ENCODE measurements at places on chromosomes 3 and 15.

- DNase-seq = no peak
These were observed 120.1 kb downstream of the LIPC start for GRCh38 chr15:58551764-58552504.

DNA sequence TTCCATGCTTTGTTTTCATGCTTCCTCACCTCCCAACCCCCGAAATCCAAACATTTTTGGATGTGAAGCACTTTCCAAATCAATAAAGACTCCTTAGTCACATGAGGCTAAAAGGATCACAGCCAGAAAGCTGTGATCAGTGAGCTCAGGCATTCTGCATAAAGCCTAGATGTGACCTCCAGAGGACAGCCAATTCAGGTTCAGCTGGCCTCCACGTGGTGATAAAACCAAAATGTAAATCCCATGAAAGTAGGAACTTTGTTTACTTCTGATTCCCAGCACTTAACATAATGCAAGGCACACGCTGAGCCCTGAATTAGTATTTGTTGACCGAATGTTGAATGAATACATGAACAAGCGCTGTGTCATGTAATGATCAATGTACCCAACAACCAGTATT lies 249.5 kb upstream of the EOMES start:
- no peak for DNase-seq

DNA sequence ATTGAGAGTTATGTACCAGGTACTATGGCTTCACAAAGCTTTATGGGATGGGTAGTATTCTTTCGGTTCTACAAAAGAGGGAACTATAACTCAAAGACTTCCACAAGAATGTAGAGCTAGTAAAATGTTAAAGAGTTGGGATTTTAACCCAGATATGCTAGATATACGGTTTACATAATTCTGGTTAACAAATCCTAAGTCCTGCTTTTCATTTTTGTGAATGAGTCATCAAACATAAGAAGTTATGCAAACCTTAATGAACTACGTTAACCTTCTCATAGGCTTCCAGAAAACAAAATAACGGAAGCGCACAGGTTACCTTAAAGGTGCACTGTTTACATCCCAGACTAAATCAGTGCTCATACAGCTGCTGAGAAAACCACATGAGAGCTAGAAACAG lies 1049.3 kb downstream of the MCTP2 start:
- no peak for DNase-seq

- DNase-seq = no peak
These were observed 13.3 kb upstream of the SUSD5 start for GRCh38 chr3:33231756-33232465.

DNA sequence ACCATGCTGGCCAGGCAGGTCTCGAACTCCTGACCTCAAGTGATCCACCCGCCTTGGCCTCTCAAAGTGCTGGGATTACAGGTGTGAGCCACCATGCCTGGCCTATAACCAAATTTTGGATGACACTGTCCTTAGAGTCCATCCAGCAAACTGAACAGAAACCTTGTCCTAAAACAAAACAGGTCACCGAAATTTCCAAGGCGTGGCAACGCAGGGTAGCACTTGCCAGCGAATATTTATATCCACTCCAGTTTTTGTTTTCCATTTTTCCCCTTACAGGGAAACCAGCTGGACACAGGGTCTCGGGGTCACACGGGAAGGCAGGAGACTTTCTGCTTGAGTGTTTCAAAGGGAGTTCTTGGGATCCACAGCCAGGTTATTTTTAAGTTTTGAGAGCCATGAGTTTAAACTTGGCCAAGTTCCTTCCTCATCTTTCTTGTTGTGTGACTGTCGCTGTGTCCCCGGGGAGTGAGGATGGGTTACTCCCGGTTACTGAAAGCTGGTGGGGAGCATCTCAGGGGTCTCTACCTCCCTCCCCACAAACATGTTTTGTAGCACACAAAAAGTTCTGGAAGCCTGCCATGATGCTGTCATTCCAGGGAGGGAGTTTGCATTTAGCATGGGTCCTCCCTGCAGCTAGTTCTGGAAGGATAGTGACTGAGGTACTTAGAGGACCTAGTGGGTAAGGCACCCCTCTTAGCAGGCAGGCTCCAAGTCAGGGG lies 12.6 kb downstream of the LIMD1 start:
- DNase-seq = no peak

- no peak for DNase-seq
These were observed 38.6 kb upstream of the RAB6B start for GRCh38 chr3:133934073-133934970.

DNA sequence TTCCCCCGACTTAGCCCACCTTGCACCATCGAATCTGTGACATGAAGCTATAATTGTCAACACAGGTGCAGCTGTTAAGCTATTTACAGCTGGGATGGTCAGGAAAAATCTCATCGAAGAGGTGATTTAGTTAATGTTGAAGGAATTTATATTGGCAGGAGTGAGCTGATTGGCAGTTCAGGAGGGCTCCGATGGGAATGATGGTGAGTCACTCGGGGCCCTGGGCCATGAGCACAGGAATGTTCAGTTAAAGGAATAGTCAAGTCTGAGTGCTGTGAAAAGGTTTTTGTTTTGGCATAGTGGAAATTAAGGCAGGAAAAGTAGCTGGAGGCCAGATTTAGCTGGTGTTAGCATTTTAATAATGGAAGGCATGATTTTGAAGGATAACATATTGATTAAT lies 95.7 kb downstream of the OXSM start:
- no peak for DNase-seq

DNA sequence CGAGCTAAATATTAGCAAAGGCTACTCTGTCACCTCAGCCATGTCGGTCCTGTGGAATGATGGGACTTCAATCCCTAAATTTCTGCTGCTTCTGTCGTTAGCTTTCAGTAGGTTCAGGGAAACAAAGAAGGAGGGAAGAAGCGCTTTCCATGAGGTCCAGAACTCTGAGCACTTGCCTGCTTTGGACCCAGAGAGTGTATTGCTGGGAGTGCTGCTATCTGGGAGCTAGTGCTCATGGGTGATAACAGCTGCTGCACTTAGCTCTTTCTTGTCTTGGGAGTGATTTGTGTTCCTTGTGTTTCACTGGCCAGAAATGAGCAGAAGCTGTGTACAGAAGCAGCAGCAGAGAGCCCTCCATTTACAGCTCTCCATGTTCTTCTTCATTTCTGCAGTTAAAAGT lies 369.8 kb downstream of the DIPK2A start:
- no peak for DNase-seq

GRCh38 chr3:14823910-14824629 lies 5.3 kb downstream of the FGD5 start:
- DNase-seq = no peak

GRCh38 chr3:159059395-159059794 lies 257.5 kb downstream of the MFSD1 start:
- no peak for DNase-seq

- no peak for DNase-seq
These were observed 27.1 kb downstream of the MRAS start for GRCh38 chr3:138375447-138375846.

DNA sequence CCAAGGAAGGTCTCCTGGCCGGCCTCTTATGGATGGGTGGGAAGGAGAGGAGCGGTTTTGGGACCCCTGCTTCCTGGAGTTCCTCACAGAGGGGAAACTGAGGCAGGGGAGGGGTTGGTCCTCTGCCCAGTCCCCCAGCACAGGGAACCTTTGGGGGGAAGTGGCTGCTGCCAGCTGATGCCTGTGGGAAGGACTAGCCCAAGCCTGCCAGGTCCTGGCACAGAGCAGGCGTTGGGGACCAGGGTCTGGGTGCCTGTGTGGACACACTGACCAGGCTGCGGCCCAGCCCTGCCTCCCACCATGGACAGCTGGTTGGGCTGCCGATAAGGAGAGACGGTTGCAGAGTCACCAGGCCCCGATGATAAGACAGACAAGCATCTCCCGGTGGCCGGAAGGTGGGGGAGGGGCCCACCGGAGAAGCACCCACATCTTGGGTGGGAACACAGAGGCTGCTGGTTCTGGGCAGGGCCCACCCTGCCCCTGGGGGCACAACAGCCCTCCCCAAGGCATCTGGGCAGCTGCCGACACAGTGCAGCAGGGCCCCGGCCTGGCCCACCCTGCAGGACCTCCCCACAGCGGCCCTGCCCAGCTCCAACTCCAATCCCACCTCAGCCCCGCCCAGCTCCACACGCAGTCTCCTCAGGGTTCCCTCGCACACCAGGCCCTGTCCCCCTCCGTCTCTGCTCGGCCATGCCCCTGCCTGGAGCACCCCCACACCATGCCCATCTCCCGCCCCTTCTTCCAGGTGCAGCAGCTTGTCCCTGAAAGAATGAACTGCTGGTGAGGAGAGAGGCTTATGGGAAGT lies 50.7 kb downstream of the DNAJB8 start:
- DNase-seq = no peak
